Osteocyte (in vitro differentiated cells): ENCODE measurements at places on chromosomes 16 and 17. TPM values are rescaled to one million over a fixed set of nuclear protein-coding genes. Genes with fewer than 3 reads are reported as not detected.

- no peaks in the 10 kb centered on the region for H3K36me3 ChIP-seq
- H3K4me1 ChIP-seq: no peaks in the 10 kb centered on the region
- H3K27ac ChIP-seq: no peak overlapping the region
- no peak overlapping the region for H3K4me3 ChIP-seq
Measured at GRCh38 chr16:12868169-12868568, 33.2 kb upstream of the SHISA9 start.

DNA sequence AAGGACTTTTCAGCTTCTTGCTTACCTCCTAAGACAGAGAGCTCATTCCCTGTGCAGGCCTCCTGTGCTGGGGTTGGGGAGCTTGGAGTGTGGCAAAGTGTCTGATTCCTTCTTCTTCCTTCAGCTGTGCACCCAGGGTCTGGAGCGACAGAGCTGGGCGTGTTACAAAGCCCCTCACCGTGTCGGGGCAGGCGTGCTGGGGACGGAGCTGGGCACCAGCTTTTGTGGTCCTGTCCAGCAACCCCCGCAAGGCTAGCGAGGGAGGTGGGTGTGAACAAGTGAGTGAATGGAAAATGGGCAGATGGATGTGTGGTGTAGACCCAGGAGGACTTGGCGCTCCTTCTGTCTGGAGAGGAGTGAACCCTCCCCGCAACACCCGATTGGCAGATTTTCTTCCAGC lies 23.7 kb downstream of the SOX8 start:
- H3K27me3 ChIP-seq: peaks cover 20% of the 10 kb centered on the region
- no peak overlapping the region for H3K27ac ChIP-seq
- H3K4me3 ChIP-seq: no peak overlapping the region

GRCh38 chr16:29204806-29205135 lies 201.7 kb downstream of the NPIPB11 start:
- peaks cover 2% of the 10 kb centered on the region for H3K27me3 ChIP-seq
- no peak overlapping the region for H3K27ac ChIP-seq
- peaks cover 10% of the 10 kb centered on the region for H3K36me3 ChIP-seq

- no peak overlapping the region for H3K27ac ChIP-seq
- H3K36me3 ChIP-seq: peaks cover 2% of the 10 kb centered on the region
- peak; percentile 51 for DNase-seq
- no peak overlapping the region for H3K4me3 ChIP-seq
Measured at GRCh38 chr16:3645108-3645503, 9.4 kb upstream of the DNASE1 start.

- no peaks in the 10 kb centered on the region for H3K27me3 ChIP-seq
- peak overlapping the region; percentile 99 for H3K27ac ChIP-seq
- peak overlapping the region; percentile 69 for H3K4me3 ChIP-seq
- peaks cover 40% of the 10 kb centered on the region for H3K4me1 ChIP-seq
- no peaks in the 10 kb centered on the region for H3K36me3 ChIP-seq
Measured at GRCh38 chr17:45171338-45172231, 9.9 kb downstream of the HEXIM2 start.

GRCh38 chr17:81272616-81273015 lies 22.5 kb downstream of the SLC38A10 start:
- H3K4me1 ChIP-seq: no peaks in the 10 kb centered on the region
- H3K36me3 ChIP-seq: peaks cover 63% of the 10 kb centered on the region
- no peak for DNase-seq
- H3K27me3 ChIP-seq: no peaks in the 10 kb centered on the region

GRCh38 chr16:55037046-55037445 lies 106.4 kb downstream of the IRX5 start:
- H3K4me1 ChIP-seq: no peaks in the 10 kb centered on the region
- H3K36me3 ChIP-seq: no peaks in the 10 kb centered on the region
- peaks cover 4% of the 10 kb centered on the region for H3K27me3 ChIP-seq
- no peak for DNase-seq

GRCh38 chr16:20865420-20866131 lies 34.6 kb downstream of the DCUN1D3 start:
- peaks cover 50% of the 10 kb centered on the region for H3K4me1 ChIP-seq
- no peak for DNase-seq
- peak overlapping the region; percentile 15 for H3K4me3 ChIP-seq
- peak overlapping the region; percentile 92 for H3K27ac ChIP-seq
- H3K36me3 ChIP-seq: peaks cover 8% of the 10 kb centered on the region
- H3K27me3 ChIP-seq: no peaks in the 10 kb centered on the region

GRCh38 chr16:78596996-78597422 lies 497.6 kb downstream of the WWOX start:
- H3K4me3 ChIP-seq: no peak overlapping the region
- H3K4me1 ChIP-seq: no peaks in the 10 kb centered on the region
- no peaks in the 10 kb centered on the region for H3K36me3 ChIP-seq
- DNase-seq: no peak
- no peaks in the 10 kb centered on the region for H3K27me3 ChIP-seq

- H3K4me1 ChIP-seq: peaks cover 44% of the 10 kb centered on the region
- H3K27ac ChIP-seq: peak overlapping the region; percentile 96
- peak; percentile 83 for DNase-seq
- H3K36me3 ChIP-seq: no peaks in the 10 kb centered on the region
- peak overlapping the region; percentile 98 for H3K4me3 ChIP-seq
Measured at GRCh38 chr17:14298221-14298946, 2.5 kb upstream of the HS3ST3B1 start.

- peaks cover 21% of the 10 kb centered on the region for H3K4me1 ChIP-seq
- no peak overlapping the region for H3K27ac ChIP-seq
- H3K27me3 ChIP-seq: no peaks in the 10 kb centered on the region
- DNase-seq: no peak
- peaks cover 25% of the 10 kb centered on the region for H3K36me3 ChIP-seq
- H3K4me3 ChIP-seq: no peak overlapping the region
Measured at GRCh38 chr17:37450112-37450511, 39.6 kb upstream of the DUSP14 start.

GRCh38 chr17:42792545-42792944 lies 6.0 kb downstream of the COA3 start:
- H3K4me1 ChIP-seq: peaks cover 10% of the 10 kb centered on the region
- no peaks in the 10 kb centered on the region for H3K27me3 ChIP-seq
- no peak overlapping the region for H3K4me3 ChIP-seq
- no peak overlapping the region for H3K27ac ChIP-seq
- peaks cover 9% of the 10 kb centered on the region for H3K36me3 ChIP-seq

DNA sequence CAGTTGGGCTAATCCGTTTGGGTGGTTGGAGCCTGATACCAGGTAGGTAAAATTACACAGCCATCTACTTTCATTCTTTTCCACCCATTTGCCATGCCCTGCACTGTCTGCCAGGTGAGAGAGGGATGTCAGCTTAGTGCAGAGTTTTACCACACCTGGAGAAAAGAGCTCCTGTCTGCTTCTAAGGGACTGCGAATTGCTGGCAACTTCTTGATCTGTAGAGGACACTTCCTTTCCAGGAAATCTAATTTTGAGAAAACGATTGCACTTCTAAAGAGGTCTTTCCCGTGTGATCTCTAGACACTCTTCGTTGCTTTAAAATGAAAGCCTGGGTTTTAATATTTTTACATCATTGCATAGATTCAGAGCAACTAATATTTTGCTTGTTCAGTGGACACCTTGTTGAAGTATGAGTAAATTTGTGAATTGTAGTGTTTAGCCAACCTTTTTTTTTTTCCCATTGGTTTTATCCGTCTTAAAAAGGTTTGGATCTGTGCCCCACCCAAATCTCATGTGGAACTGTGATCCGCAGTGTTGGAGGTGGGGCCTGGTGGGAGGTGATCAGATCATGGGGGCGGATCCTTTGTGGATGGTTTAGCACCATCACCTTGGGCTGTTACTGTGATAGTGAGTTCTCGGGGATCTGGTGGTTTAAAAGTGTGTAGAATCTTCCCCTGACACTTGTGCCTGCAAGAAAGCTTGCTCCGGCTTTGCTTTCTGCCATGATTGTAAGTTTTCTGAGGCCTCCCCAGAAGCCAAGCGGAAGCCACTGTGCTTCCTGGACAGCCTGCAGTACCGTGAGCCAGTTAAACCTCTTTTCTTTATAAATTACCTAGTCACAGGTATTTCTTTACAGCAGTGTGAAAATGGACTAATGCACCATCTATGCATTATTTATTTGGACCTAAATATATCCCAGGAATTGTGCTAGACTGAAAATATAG lies 104.6 kb downstream of the PRKCA start:
- no peak for DNase-seq
- peaks cover 35% of the 10 kb centered on the region for H3K4me1 ChIP-seq
- H3K4me3 ChIP-seq: no peak overlapping the region
- H3K27ac ChIP-seq: no peak overlapping the region

GRCh38 chr16:12046651-12047050 lies 70.1 kb downstream of the SNX29 start:
- H3K4me1 ChIP-seq: no peaks in the 10 kb centered on the region
- DNase-seq: no peak
- no peak overlapping the region for H3K27ac ChIP-seq
- peaks cover 22% of the 10 kb centered on the region for H3K36me3 ChIP-seq
- H3K4me3 ChIP-seq: no peak overlapping the region

GRCh38 chr16:67917140-67917851 lies 14.4 kb downstream of the CTRL start:
- H3K4me1 ChIP-seq: peaks cover 21% of the 10 kb centered on the region
- peaks cover 2% of the 10 kb centered on the region for H3K36me3 ChIP-seq
- no peak for DNase-seq
- H3K4me3 ChIP-seq: no peak overlapping the region

GRCh38 chr17:30211371-30211770 lies 24.1 kb downstream of the SLC6A4 start:
- no peak overlapping the region for H3K4me3 ChIP-seq
- H3K4me1 ChIP-seq: no peaks in the 10 kb centered on the region
- peaks cover 9% of the 10 kb centered on the region for H3K27me3 ChIP-seq
- DNase-seq: no peak

DNA sequence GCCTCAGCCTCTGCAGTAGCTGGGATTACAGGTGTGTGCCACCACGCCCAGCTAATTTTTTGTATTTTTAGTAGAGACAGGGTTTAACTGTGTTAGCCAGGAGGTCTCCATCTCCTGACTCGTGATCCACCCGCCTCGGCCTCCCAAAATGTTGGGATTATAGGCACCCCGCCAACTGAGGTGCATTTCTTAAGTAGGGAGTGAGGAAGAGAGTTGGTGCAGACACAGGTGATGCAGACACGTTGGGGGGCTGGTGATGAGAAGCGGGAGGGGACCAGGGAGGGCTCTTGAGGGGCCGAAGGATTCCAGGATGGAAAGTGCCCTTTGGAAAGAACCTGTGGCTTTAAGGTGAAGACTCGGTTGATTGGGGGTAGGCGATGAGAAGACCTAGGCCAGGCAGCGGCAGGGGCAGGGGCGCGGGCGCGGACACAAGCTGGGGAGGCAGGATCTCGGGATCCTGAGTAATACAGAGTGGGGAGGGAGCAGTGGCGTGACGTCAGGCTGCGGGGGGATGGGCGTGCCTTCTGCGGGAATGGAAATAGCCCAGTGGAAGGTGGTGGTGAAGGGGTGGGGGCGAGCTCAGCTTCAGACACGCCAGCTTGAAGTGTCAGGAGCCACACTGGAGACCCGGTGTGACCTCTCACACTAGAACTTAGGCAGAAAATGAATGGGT lies 2.5 kb upstream of the ATP6V0C start:
- H3K27ac ChIP-seq: no peak overlapping the region
- no peaks in the 10 kb centered on the region for H3K36me3 ChIP-seq
- DNase-seq: no peak
- H3K27me3 ChIP-seq: no peaks in the 10 kb centered on the region

GRCh38 chr16:27792486-27793248 lies 242.7 kb downstream of the KATNIP start:
- no peak for DNase-seq
- H3K27ac ChIP-seq: no peak overlapping the region
- no peaks in the 10 kb centered on the region for H3K27me3 ChIP-seq
- H3K4me1 ChIP-seq: no peaks in the 10 kb centered on the region
- H3K4me3 ChIP-seq: no peak overlapping the region

DNA sequence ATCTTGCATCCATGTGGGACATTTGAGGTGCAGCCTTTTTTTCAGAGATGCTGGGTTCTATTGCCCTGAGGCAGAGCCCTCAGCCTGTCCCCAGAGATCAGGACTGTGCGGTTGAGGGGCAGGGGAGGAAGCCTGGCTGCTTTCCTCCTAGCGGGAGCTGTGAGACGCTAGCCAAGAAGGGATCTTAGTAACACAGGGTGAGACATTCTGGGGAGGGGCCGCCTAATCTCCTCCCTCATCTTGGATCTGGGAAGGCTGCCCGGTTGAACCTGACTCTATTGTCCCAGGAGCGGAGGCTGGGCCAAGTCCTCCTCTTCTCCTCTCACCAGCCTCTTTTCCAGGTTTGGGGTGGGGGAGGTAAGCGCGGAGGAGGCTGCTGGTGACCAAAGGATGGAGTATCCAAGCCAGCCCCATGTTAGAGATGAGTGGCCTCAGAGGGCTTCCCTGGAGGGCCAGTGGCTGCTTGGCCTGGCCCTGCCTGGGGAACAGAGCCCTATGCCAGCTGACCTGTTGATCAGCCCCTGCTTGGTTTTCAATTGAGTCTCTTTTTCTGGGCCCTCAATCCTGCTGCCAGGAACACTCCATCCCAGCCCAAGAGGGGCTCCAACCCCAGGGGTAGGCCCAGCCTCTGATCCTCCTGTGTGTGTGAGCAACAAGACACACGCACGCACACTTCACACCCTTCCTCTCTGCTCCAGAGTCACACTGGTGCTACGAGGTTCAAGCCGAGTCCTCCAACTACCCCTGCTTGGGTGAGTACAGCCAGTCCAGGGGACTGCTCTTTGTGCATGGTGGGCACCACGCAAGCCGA lies 5.0 kb downstream of the CA4 start:
- no peak for DNase-seq
- H3K27me3 ChIP-seq: peaks cover 40% of the 10 kb centered on the region
- no peaks in the 10 kb centered on the region for H3K36me3 ChIP-seq
- peaks cover 22% of the 10 kb centered on the region for H3K4me1 ChIP-seq
- H3K4me3 ChIP-seq: no peak overlapping the region
- H3K27ac ChIP-seq: peak overlapping the region; percentile 44

DNA sequence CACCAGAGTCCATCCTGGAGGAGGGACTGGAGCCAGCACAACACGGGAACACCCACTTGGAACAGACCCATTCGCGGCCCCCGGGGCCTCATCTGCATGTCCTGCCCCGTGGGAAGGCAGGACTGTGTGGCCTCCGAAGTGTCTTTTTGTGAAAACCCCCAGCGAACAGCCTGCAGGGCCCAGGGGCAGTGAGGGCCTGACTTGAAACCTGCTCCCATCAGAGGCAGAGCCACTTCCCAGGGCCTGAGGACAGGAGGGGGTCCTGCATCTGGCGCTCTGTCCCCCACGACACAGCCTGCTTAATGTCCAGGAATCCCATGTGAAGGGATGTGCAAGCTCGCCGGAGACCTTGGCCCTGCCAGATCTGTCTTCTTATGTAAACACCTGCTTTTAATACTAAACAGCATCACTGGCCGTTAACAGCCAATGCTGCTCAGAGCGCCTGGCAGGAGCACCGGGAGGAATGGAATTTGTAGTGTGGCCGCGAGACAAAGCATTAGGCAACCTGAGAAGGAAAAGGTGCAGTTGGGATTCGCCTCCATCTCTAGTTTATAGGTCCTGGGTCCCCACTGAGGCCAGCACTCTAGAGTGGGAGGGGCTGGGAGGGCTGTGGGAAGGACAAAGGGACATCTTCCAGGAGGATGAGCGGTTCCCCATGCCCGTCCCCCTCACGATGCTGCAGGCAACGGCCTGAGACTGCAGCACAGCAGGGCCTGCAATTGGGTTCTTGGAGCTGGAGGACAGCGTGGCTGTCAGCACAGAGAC lies 9.6 kb upstream of the EVPL start:
- no peak overlapping the region for H3K4me3 ChIP-seq
- no peaks in the 10 kb centered on the region for H3K27me3 ChIP-seq
- H3K36me3 ChIP-seq: peaks cover 26% of the 10 kb centered on the region
- no peaks in the 10 kb centered on the region for H3K4me1 ChIP-seq
- H3K27ac ChIP-seq: no peak overlapping the region

The MOSMO gene
- 12.4 and 16.8 TPM in 2 replicates for total RNA-seq

The ABCA6 gene
- total RNA-seq: 1.2 and 1.7 TPM in 2 replicates

The HBQ1 gene
- not detected in 2 replicates for total RNA-seq

The KRT12 gene
- total RNA-seq: not detected in 2 replicates

The FBXL16 gene
- total RNA-seq: 0.32 and 0.44 TPM in 2 replicates

The HAS3 gene
- total RNA-seq: 0.89 and 1.6 TPM in 2 replicates

The SMIM5 gene
- 0.24 and 0.42 TPM in 2 replicates for total RNA-seq

The KRTAP1-1 gene
- not detected in 2 replicates for total RNA-seq

The PPY gene
- not detected in 2 replicates for total RNA-seq

The PHLPP2 gene
- 12.9 and 13.0 TPM in 2 replicates for total RNA-seq

The CLDN9 gene
- total RNA-seq: not detected in 2 replicates
